ENCODE measurements at places on chromosomes 5 and 9. TPM values are rescaled to one million over a fixed set of nuclear protein-coding genes. Genes with fewer than 3 reads are reported as not detected.

Gene SPINK7
- total RNA-seq: not detected

Gene NEUROG1
- total RNA-seq: not detected

- H3K4me3 ChIP-seq: no peak overlapping the region
- H3K36me3 ChIP-seq: no peaks in the 10 kb centered on the region
- H3K27ac ChIP-seq: no peak overlapping the region
Measured at GRCh38 chr9:124735121-124735520, 36.0 kb downstream of the NR6A1 start.

- H3K36me3 ChIP-seq: no peaks in the 10 kb centered on the region
- no peak overlapping the region for H3K4me3 ChIP-seq
- no peak for DNase-seq
Measured at GRCh38 chr9:33781736-33782135, 13.6 kb upstream of the PRSS3 start.

DNA sequence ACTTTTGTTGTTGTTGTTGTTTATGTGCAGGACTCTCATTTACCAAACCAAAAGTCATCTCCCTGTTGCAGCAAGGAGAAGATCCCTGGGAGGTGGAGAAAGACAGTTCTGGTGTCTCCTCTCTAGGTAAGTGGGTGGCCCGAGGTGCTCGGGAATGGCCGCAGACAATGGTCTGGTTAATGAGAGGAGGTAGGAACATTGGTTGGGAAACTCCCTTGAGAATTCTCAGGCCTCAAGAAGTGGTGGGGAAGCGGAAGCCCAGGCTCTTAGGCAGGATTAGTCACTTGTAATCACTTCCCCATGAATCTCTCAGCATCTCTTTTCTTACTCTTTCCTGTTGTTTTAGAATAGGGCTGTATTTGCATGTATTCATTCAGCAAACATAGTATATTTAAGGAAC is 7.2 kb downstream of the ZNF354B start:
- peaks cover 7% of the 10 kb centered on the region for H3K36me3 ChIP-seq
- no peak overlapping the region for H3K4me3 ChIP-seq
- H3K27me3 ChIP-seq: no peaks in the 10 kb centered on the region
- H3K27ac ChIP-seq: no peak overlapping the region

GRCh38 chr5:10218658-10219057 is 31.0 kb downstream of the ATPSCKMT start:
- H3K36me3 ChIP-seq: no peaks in the 10 kb centered on the region
- H3K27me3 ChIP-seq: no peaks in the 10 kb centered on the region
- no peak overlapping the region for H3K27ac ChIP-seq
- H3K4me3 ChIP-seq: no peak overlapping the region
- no peak for DNase-seq
- H3K4me1 ChIP-seq: no peaks in the 10 kb centered on the region

DNA sequence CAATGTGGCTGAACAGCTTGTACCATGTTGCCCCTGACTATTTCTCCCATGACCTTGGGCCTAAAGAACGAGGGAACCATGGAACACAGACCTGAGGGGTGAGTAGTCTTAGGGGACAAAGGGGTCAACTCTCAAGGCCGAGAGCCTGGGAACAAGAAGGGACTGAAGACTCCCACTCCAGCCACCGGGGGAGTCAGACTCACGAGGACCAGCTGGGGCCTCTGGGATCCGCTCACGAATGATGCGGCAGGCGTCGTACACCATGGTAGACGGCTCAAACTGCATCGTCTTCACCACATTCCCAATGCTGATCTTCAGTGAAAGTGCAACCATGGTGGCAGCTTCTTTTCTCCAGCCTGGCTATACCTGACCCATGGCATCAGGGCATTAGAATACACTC is 6.6 kb downstream of the TLN1 start:
- no peak overlapping the region for H3K27ac ChIP-seq
- H3K36me3 ChIP-seq: peaks cover 6% of the 10 kb centered on the region
- H3K4me1 ChIP-seq: peaks cover 33% of the 10 kb centered on the region
- H3K4me3 ChIP-seq: no peak overlapping the region

GRCh38 chr5:7683753-7684152 is 167.2 kb downstream of the CFAP90 start:
- H3K4me1 ChIP-seq: no peaks in the 10 kb centered on the region
- H3K27ac ChIP-seq: no peak overlapping the region
- no peaks in the 10 kb centered on the region for H3K27me3 ChIP-seq
- H3K4me3 ChIP-seq: no peak overlapping the region
- no peaks in the 10 kb centered on the region for H3K36me3 ChIP-seq
